ENCODE measurements at places on chromosomes 13 and 19. TPM values are rescaled to one million over a fixed set of nuclear protein-coding genes. Genes with fewer than 3 reads are reported as not detected.

- no peaks in the 10 kb centered on the region for H3K27me3 ChIP-seq
- no peak for DNase-seq
- no peak overlapping the region for H3K27ac ChIP-seq
- H3K4me3 ChIP-seq: no peak overlapping the region
- no peaks in the 10 kb centered on the region for H3K4me1 ChIP-seq
These were observed 207.4 kb downstream of the NHLRC3 start for GRCh38 chr13:39245688-39246087.

Gene SRRM5
- total RNA-seq: 0.29 TPM

GRCh38 chr13:34208336-34208735 is 390.4 kb downstream of the RFC3 start:
- H3K4me3 ChIP-seq: no peak overlapping the region
- no peaks in the 10 kb centered on the region for H3K36me3 ChIP-seq
- H3K27ac ChIP-seq: no peak overlapping the region
- no peak for DNase-seq
- H3K4me1 ChIP-seq: no peaks in the 10 kb centered on the region

- no peak overlapping the region for H3K4me3 ChIP-seq
- no peaks in the 10 kb centered on the region for H3K27me3 ChIP-seq
- H3K4me1 ChIP-seq: peaks cover 24% of the 10 kb centered on the region
- no peak for DNase-seq
- peaks cover 38% of the 10 kb centered on the region for H3K36me3 ChIP-seq
These were observed 45.8 kb downstream of the GAS6 start for GRCh38 chr13:113817860-113818691.

DNA sequence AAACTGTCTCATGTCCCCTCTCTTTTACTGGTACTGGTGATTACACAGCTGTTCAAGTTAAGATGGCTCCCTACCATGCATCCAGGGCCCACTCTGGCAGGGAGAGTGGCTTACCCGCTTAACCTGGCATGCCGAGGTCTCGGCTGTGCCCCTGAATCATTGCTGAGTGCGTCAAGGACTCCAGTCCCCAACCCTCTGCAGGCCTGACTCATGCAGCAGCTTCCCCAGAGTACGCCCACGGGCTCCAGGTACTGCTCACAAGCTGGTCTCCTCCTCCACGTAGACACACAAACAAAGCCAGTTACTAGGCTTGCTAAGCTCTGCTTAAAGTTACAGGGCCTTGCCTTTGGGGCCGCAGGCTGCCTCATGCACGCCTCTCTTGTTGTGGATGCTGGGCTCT is 447.4 kb downstream of the COG6 start:
- H3K27me3 ChIP-seq: no peaks in the 10 kb centered on the region
- H3K4me1 ChIP-seq: peaks cover 27% of the 10 kb centered on the region
- peak overlapping the region; percentile 72 for H3K27ac ChIP-seq
- H3K36me3 ChIP-seq: no peaks in the 10 kb centered on the region
- no peak for DNase-seq

DNA sequence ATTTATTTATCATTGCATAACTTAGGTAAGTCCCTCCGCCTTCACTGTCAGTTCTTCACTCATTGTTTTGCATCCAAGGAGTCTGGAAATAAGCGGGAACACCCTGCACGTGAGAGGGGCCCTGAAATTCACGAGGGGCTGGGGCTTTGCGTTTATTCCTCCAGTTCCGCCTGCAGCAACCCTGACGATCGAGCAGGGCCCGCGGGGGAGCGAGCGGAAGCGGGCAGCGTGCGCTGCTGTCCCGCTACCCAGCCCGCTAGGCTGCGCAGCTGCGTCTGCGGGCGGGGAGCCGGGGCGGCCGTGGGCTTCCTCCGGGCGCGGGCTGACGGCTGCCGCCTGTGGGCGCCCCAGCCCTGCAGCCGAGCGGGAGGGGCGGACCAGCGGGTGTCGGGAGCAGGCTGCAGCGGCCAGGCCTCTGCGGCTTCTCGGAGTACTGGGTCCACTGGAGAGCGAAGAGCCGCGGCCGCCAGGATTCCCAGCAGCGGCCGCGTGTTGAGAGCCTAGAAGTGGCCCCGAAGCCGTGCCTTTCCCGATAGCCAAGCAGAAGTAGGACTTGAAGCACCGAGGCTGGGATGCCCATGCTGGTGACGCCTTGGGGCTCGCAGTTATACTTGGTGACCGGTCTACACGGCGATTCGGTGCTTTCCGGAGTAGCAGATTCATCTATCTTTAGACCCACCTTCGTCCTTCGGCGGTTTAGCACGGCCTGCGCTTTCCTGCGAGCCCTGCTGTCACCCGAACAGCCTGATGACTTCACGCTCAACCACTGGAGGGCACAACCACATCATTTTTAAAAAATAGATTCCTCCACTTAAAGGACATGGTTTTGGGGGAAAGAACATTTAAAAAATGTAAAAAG is 32.9 kb upstream of the SACS start:
- H3K4me3 ChIP-seq: peak overlapping the region; percentile 79
- DNase-seq: peak; percentile 51
- peaks cover 8% of the 10 kb centered on the region for H3K4me1 ChIP-seq
- no peaks in the 10 kb centered on the region for H3K36me3 ChIP-seq
- H3K27ac ChIP-seq: no peak overlapping the region

- no peaks in the 10 kb centered on the region for H3K36me3 ChIP-seq
- no peak overlapping the region for H3K27ac ChIP-seq
- H3K27me3 ChIP-seq: peaks cover 18% of the 10 kb centered on the region
- peaks cover 6% of the 10 kb centered on the region for H3K4me1 ChIP-seq
- DNase-seq: no peak
- H3K4me3 ChIP-seq: no peak overlapping the region
These were observed 261.1 kb downstream of the TBC1D4 start for GRCh38 chr13:75220861-75221260.

Gene GPC6
- total RNA-seq: not detected

- no peak overlapping the region for H3K4me3 ChIP-seq
- no peaks in the 10 kb centered on the region for H3K36me3 ChIP-seq
- H3K27ac ChIP-seq: no peak overlapping the region
- H3K27me3 ChIP-seq: no peaks in the 10 kb centered on the region
These were observed 493.3 kb downstream of the LMO7 start for GRCh38 chr13:76129305-76130000.

Gene KLK14
- total RNA-seq: 0.82 TPM

DNA sequence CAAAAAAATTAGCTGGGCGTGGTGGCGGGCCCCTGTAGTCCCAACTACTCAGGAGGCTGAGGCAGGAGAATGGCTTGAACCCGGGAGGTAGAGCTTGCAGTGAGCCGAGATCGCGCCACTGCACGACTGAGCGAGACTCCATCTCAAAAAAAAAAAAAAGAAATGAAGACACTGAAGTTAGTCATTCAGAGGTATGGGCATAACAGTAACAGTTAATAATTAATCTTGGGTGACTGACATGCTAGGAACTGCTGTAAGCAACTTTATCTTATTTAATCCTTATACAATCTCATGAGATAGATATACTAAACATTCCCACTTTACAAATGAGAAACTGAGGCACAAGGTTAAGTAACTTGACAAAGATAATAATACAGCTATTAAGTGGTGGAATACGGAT is 4.9 kb downstream of the SKA3 start:
- DNase-seq: no peak
- no peak overlapping the region for H3K27ac ChIP-seq
- peaks cover 2% of the 10 kb centered on the region for H3K36me3 ChIP-seq
- H3K4me1 ChIP-seq: peaks cover 8% of the 10 kb centered on the region

- no peak overlapping the region for H3K27ac ChIP-seq
- no peaks in the 10 kb centered on the region for H3K4me1 ChIP-seq
These were observed 9.3 kb downstream of the ZNF582 start for GRCh38 chr19:56383826-56384605.

DNA sequence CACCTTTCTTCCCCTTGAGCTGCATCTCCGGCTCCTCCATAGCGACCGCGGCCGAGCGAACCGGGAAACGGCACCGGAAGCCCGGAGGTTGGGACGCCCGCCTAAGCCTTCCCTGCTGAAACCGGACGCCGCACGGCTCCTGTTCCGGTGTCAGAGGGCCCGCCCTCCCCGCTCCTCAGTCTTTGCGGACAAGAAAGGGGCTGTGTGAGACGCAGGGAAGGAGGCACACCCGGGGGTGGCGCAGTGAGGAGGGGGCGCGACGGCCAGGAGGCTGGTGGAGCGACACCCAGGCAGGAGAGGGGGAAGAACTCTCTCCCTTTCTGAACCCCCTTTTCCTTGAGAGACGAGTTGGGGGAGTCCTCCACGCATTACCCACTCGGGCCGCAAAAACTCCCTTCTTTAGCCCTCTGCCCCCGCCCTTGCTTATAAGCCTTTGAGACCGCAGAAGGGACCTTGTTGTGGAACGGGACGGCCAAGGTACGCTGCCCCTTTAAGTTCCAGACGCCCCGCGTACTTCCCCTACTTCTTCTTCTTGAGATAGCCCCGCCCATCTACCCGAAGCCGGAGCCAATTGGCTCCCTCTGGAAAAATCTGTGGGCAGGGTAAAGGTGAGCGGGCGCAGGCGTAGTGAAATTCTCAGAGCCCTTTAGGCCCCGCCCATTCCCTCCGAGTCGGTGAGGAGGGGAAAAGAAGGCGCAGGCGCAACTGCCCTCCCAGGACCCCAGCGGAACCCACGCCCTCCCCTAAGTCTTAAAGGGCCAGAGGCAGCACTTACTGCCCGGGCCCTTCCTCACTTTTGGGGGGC is at the start of the genes BORCS8 and RFXANK:
Gene BORCS8 (minus strand): TSS at position 75 of the 805 bp plus-strand sequence. CDS start 35 bp downstream, at position 40.
Gene RFXANK (plus strand): TSS at position 181 of the 805 bp plus-strand sequence. CDS start 1,689 bp downstream, outside the sequence.
- peak within 1 kb of the TSS; percentile 99 for H3K4me3 ChIP-seq
- peaks cover 36% of the 10 kb centered on the region for H3K36me3 ChIP-seq
- H3K27me3 ChIP-seq: no peaks in the 10 kb centered on the region
- peaks cover 49% of the 10 kb centered on the region for H3K4me1 ChIP-seq
- H3K27ac ChIP-seq: peak within 1 kb of the TSS; percentile 99
- DNase-seq: peak; percentile 91

- no peak overlapping the region for H3K27ac ChIP-seq
- no peak overlapping the region for H3K4me3 ChIP-seq
These were observed 748.8 kb downstream of the LIG4 start for GRCh38 chr13:107466326-107467099.

Gene VSIG10L
- total RNA-seq: 0.95 TPM

Gene IGSF23
- not detected for total RNA-seq

Gene INSL3
- total RNA-seq: 4.1 TPM
